Activated CD4-positive, CD25-positive, alpha-beta regulatory T cell (primary cell): ENCODE measurements at places on chromosomes 4 and X.
A peak's percentile ranks its signal among the peaks of the same experiment; 100 is the strongest.

- DNase-seq, result no peak
Measured at GRCh38 chr4:5433196-5433595, 275.2 kb downstream of the EVC2 start.

GRCh38 chr4:153327247-153327646, 17.2 kb upstream of the MND1 start:
- no peak for DNase-seq

- no peak for DNase-seq
Measured at GRCh38 chrX:41779030-41779564, 55.1 kb downstream of the GPR82 start.

GRCh38 chrX:20224814-20225487, 41.8 kb downstream of the RPS6KA3 start:
- no peak for DNase-seq

DNA sequence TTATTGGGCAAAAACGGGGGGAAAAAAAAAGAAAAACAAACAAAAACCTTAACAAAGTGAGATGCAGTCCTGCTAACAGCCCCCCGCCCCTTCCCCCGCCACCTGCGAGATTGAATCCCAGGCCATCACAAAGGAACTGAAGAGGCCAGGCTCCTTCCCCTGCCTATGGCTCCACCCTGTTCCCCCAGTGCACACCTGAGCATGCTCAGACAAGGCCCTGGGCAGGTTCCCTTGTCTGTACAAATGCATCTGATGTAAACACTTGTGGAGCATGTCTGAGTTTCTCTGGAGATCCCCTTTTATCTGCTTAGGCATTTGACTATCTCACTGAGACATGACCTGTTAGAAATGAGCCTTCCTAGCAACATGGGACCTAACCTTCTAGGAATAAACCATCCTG, 983.7 kb upstream of the PABPC4L start:
- DNase-seq, result no peak

DNA sequence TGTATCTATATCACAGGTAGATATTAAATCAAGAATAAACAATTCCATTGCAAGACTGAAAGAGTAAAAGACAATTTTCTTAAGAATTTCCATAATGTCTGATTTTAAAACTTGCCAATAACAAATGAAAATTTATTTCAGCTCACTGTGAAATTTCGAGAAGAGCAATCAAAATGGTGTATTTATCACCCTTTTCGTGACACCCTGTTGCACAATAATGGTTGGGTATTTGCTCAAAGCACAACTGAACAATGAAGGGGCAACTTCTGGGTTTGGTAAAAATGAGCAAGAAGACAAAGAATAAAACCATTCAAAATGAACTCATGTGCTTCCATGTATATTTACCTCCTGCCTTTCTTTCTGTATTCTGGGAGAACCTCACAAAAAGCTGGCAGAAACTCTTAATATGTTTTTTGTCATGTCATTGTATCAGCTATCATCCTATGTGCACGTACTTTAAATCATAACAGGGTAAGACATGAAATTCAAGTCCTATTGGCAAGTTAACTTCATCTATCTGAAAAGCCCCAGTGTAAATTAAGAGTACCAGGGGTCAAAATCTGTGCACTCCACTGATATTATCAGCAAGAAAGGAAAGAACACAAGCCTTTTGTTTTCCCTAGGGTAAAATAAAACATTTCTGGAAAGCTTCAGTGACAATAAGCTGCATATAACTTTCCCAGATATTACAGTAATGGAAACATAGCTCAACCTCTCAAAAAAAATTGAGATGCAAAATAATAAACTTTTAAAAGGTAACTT, 126.9 kb upstream of the CBR4 start:
- no peak for DNase-seq

- DNase-seq, result no peak
Measured at GRCh38 chr4:128286474-128287058, 1.0 kb downstream of the PGRMC2 start.

GRCh38 chrX:68868902-68869800, 40.3 kb downstream of the EFNB1 start:
- no peak for DNase-seq

DNA sequence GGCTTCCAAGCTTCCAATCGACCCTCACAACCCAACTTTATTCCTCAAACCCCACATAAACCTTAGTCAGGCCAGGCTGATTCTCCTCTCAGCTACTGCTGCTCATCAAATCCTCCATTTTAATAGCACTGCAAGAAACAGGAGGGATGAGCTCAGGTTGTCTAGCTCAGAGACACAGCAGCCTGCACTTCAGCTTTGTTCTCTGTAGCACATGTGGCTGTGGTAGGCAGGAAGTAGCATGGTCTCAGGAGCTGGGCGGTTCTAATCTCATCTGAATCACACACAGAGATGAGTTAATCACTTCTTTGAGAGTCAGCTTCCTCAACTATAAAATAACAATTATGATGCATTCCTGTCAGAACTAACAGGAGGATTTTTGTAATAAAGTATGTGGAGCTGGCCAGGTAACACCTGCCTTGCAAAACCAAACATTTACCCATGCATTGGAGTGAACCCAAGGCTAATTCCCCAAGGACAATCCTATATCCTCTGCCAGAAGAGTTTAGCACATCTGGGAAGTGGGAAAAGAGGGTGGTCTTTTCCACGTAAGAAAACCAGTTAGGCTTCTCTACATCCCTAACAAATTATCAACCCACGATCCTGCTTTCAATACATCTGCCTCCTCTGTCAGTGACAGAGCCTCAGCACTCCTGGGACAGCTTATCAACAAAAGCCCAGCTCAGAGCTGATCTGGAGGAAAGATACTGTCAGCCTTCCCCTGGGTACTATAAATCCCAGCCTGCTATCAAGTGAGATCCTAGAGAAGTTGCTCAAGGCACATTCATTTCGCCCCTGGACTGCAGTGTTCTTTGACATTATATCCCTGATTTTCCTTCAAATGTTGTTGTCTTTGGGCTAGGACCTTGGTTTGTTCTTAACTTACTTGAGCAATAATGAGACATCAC, 32.8 kb downstream of the ELOVL6 start:
- DNase-seq, result peak; percentile 15

- no peak for DNase-seq
Measured at GRCh38 chr4:74293558-74293957, 14.7 kb upstream of the EPGN start.

- no peak for DNase-seq
Measured at GRCh38 chr4:110022457-110022856, 109.8 kb downstream of the EGF start.

DNA sequence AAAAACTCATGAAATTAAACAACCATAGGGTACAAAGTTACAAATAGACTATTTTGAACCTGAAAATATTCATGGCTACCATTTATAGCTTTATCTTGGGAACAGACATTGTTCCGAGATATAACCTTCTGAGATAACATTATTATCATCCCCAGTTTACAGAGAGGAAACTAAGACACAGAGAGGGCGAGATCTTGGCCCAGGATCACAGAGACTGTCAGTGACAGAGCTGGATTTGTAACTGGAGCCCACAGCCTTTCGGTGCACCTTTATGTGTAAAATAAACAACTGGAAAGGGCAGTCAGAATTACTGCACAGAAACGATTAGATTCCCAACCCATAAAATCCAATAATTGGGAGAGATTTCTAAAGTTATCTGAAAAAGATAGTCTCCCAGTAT, 28.4 kb downstream of the KLF3 start:
- no peak for DNase-seq

- DNase-seq, result no peak
Measured at GRCh38 chr4:15963001-15963451, at the start of gene FGFBP2. TSS of gene FGFBP2 (minus strand) at chr4:15963175. CDS start at chr4:15963129, 46 bp downstream.

GRCh38 chrX:40150503-40150902, 52.7 kb upstream of the BCOR start:
- DNase-seq, result no peak

DNA sequence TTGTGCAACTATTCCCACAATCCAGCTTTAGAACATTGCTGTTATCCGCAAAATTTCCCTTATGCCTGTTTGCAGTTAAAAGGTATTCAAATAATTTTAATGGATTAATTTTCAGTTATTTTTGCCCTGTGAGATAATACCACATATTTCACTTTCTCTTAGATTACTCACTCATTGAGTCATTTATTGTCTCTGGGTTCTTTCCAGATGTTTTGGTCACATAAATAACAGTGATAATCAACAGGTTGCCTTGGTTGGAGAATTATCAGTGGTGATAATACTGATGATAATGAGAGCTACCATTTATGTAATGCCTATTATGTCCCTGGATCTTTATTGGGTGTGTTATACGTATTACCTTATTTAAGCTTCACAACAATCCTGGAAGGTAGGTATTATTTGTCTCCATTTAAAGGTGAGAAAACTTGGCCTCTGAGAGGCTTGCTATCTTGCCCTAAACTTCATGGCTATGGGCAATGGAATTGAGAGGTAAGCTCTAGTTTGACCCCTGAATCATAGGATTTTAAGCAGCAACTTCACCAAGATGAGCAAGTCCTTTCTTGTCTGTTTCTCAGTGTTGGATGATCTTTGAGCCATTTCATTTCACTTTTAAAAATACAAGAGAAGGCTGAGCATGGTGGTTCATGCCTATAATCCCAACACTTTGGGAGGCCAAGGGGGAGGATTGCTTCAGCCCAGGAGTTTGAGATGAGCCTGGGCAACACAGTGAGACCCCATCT, 87.4 kb downstream of the KIT start:
- DNase-seq, result no peak

DNA sequence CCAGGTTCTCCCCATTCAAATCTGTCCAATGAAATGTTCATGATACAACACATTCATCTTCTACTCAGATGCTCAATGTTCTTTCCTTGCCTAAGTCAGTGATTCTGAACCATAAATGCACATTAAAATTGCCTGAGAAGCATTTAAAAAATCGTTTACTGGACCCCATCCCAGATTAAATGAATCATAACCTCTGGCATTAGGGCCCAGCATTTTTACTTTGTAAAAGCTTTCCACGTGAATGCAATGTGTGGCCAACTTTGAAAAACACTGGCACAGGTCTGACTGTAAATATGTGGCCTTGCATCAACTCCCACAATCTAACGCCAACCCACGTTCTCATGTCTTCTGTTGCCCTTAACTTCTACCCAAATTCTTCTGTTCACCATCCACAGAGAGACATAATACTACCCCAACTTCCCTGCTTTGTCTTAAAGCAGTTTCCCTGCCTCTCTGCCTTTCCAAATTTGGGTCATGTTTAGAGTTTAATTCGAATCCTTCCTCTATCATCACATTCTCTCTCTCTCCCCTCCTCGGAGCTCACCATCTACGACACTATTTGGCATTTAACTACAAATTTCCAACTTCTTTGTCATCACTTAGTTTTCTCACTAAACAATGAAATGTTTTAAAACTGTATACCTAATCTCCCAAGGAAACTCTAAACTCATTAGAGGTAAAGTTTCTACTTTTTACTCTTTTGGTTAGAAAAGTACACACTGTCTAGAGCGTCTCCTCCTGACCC, 78.7 kb downstream of the PRKG2 start:
- no peak for DNase-seq

- DNase-seq, result no peak
Measured at GRCh38 chr4:89509708-89510281, 202.2 kb upstream of the GPRIN3 start.

- DNase-seq, result no peak
Measured at GRCh38 chr4:70402762-70403161, 5.0 kb downstream of the OPRPN start.
